ENCODE measurements at places on chromosomes 3 and 15.
A peak's percentile ranks its signal among the peaks of the same experiment; 100 is the strongest.

DNA sequence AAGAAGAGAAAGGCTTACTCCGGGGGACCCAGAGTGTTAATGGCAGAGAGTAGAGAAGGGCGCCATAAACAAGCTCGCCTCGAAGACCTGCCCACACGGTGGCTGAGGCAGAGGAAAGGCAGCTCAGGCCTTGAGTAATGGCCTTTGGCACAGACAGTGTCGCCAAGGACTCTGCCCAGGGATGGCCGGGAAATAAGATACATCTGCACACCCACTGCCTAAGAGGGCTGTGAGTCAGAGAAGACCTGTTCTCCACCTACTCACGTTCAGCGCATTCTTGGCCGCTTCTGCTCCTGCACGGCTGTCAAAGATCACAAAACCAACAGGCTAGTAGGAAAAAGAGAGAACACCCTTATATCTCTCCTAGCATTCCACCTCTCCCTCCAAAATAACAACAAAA is 26.2 kb downstream of the RBPMS2 start:
- DNase-seq = no peak

DNA sequence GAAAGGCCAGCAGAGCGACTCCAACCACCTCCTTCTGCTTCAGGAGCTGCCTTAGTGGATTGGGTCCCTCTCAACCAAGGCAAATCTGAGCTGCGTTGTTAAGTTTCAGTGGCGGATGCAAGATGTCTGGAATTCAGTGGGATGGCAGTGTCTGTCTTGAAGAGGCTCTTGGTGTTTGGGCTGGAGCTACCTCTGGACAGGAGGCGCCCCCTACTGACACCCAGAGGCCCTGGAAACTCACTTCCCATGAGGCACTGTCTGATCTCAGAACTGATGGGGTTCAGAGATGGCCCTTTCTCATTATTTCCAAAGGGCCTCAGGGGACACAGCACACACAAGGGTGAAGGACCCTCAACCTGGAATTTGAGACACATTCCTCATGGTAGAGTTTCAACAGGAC is 6.0 kb upstream of the SLC28A1 start:
- DNase-seq = peak; percentile 7

DNA sequence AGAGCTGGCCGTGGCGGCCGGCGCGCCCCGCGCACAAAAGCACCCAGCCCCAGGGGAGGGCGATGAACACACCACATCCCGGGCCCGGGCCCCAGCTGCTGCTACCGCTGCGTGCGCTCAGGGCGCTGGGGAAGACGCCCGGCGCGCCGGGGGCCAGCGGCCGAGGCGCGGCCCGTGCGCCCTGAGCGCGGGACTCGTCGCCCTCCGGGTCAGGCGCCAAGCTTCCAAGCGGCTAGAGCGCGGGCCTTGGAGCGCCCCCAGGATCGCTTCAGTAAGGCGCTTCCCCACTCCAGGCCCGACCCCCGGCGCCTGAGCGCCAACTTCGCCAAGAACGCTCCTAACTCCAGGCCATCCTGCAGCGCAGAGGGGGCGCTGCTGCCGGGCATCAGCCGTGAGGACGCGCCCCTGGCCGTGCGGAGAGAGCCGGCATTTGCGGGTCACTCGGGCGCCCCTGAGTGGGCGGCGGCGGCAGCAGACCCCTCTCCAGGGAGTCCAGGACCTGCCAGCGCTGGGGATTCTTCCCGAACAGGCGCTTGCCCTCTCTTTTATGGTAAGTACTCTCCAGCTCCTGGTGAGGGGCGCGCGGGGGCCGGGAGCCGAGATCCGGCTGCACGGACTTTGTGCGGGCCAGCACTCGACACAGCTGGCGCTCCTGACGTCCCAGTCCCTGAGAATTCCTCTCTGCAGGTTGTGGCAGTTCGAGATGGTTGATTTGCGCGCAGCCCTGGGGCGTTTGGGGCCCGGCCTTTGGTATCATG is 475 bp downstream of the SPSB4 start:
- DNase-seq = peak; percentile 74

GRCh38 chr15:65318870-65319356 is 14.4 kb downstream of the RNU5B-1 start:
- DNase-seq = peak; percentile 67

DNA sequence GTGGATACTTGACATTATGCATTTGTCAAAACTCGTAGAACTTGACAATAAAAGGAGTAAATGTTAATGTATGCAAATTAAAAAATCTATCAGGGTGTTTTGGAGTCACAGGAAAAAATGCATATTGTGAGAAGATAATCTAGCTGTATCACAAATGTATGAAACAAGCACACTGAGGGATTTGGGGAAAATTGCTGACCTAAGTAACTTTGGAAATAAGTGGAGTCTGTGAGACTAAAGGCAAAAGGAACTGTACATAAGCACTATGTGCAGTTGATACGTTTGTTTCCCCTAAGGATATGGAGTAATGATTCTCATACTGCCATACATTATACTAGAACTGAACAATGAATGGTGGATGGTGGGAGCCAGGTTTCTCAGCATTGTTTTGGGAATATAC is 43.2 kb upstream of the WDR72 start:
- no peak for DNase-seq

DNA sequence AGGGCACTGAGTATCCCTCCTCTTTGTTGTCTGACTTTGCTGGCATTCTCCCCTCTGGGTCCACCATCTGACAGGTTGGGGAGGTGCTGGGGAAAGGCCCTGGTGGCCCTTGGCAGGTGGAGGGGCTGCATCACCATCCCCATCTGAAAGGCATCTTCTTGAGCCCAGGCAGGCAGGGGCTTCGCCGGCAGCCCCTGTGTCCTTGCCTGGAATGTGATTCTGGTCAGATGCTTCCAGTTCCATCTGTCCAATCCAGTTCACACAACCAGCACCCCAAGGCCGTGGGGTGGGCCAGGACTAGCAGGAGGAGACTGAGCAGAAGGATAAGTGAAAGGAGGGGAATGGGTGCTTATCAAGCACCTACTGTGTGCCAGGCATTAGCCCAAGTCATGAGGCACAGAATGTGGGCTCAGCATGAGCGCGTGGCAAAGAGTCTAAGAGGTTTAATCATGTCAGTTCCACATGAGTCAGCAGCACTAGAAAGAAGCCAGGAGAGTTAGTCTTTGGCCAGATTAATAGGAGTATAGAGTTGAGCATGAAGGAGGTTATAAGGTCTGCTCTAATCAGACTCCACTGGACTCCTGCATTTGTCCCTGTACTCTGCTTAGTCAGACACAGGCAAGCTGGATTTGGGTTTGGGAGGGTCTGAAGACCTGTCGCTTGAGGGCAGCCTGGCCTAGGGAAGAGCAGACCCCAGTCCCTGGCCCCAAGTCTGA is 10.5 kb upstream of the TXNRD3 start:
- no peak for DNase-seq

- DNase-seq = no peak
Observed at GRCh38 chr3:119230071-119230470, 10.6 kb downstream of the B4GALT4 start.
